Testis (tissue), 5 donors: ENCODE measurements at places on chromosomes 12 and 14.

GRCh38 chr12:93127582-93128331, 198.7 kb upstream of the EEA1 start:
- DNase-seq, result peak; percentile 83

- DNase-seq, result no peak
Measured at GRCh38 chr12:58242796-58243630, 301.6 kb downstream of the ATP23 start.

DNA sequence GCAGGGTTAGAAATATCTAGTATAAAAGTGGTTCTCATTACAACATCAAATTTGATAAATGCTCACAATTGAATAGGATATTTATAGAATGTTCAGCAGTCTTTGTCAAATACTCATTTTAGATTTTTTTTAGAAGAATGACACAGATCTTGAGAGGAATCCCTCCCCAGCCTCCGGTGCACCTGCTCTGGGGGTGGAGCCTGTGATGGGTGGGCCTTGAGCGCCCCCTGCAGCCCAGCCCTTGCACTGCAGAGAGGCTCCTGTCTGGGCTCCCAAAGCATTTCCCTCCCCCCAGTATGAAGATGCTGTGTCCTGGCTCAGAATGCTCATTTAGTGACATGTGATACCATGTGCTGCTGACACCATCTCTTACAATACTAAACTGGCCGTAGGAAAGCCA, 792.3 kb downstream of the TMEM121 start:
- peak; percentile 20 for DNase-seq

DNA sequence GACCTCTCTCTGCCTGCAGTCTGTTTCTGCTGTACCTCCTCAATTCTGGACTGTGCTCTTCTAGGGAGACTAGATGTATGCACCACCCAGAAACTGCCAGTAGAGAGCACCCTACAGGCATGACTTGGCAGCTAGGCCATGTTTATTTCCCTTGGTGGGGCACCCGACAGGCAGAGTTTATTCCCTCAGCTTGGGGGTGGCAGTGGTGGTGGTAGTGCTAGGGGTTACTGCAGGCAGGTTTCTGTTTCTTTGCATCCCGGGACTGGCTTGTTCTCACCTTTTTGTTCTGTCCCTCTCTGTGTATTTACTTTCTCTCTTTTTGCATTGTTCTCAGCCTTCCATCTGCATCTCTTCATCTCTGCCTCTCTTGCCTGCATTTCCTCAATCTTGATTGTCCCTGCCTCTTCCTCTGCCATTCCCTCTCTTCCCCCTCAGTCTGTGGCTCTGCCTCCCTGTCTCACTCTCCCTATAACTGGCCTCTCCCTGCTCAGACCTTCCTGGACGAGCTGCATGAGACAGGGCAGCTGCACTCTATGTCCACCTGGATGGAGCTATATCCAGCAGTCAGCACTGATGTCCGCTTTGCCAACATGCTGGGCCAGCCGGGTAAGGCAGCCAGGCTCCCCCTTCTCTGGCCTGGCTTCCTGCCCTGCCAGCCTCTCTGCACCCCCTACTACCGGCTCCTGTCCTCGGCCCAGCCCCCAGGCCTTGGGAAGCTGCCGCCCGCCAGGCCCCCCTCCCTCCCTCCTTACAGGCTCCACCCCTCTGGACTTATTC, 13.8 kb downstream of the PRPF40B start:
- peak; percentile 81 for DNase-seq

DNA sequence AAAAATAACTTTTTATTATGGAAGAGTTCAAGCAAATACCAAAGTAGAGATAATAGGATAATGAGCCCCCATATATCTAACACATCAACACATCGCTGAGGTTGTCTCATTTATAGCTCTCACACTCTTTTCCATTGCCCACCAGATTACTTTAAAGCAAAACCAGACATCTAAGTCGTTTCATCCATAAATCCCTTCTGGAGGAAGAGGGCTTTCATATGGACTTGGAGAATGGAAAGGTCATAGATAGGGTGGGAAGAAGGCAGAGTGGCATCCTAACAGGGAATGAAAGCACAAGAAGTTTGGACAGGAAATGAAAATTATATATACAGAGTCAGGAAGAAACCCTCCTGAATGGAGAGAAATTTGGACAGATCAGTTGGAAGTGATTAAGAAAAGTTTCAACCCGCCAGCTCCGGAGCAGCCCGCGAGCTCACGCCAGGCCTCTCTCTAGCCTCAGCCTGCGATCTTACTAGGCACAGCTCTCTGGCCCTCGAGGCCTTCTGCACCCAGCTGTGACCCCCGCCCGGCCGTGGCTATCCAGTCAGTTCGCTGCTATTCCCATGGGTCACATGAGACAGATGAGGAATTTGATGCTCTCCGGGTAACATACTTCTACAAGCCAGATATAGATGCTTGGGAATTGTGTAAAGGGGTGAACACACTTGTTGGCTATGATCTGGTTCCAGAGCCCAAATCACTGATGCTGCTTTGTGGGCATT, 48.4 kb upstream of the NID2 start:
- DNase-seq, result no peak

GRCh38 chr12:27185234-27186021, 58.7 kb upstream of the STK38L start:
- no peak for DNase-seq

DNA sequence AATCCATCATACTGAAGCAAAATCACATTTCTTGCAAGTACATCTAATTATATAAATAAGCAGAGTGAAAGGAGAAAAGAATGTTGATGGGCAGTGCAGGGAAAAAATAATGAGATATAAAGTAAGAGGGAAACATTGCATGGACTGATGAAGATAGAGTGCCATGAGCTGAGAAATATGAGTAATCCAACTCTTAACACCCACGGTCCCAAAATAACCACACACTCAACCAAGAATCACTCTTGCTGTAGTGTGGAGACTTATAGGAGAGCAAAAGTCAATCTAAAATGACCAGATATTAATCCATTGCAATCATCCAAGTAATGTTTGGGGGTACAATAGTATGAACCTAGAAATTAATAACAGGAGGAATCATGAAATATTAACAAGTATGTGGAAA, 40.2 kb downstream of the MYF5 start:
- DNase-seq, result no peak

- no peak for DNase-seq
Measured at GRCh38 chr12:131230340-131231031, 276.8 kb downstream of the ADGRD1 start.

GRCh38 chr12:31834150-31834549, 105.3 kb upstream of the AMN1 start:
- DNase-seq, result no peak

DNA sequence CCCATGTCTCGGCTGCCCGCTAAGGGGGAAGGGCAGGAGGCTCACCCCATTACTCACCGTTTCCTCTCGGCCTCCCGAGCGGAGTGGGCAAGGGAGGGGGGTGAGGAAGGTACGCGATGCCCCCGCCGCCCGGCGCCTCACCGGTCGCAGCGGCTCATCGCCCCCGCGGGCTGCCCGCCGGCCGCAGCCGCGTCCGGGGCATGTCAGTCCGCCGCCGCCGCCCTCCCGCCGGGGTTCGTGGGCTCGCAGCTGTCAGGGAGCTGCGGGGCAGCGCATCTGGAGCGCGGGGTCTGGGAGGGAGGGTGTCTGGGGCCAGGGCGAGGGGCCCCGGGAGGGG, 461 bp downstream of the SLC8A3 start:
- no peak for DNase-seq

DNA sequence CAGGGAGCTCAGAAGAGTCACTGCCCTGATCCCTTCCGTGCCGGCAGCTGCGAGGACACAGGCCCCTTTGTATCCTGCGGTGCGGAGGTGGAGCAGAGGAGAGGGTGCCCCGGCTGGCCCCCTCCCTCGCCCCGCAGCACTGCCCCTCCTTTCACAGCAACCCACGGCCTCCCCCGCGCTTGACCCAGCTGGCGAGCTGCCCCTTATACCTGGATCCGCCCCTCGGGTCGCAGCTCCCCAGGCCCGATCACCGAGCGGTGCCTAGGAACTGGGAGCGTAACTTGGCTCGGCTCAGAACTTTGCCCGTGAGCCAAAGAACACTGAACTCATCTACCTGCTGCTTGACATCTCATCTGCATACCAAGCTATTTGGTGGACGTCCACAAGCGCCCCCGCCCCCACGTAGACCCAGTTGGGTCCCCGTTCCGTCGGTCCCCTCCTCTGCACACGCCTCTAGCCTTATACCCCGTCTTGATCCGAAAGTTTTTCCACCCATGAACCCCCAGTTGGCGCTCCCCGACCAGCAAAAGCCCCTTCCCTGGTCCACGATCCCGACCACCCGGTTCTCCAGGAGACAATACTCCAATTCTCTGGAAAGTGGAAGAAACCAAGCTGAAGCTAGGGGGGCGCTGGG, 697 bp upstream of the DNAJC14 start:
- DNase-seq, result peak; percentile 66

DNA sequence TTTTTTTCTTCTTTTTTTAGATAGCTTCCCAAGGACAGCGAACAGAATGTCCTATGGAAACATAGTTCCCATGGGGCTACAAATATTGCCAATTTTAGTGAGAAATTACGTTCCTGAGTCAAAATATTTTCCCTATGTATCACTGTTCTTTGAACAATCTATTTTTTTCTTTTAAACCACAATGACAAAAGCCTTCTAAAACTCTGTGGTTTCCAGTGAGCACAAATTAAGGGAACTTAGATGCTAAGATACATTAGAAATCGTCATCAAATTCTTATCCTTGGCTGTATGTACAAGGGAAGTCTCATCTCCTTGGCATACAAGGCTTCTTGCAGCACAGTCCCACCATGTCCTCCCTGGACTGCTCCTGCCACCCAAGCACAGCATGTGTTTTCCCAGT, 17.9 kb downstream of the CPM start:
- DNase-seq, result no peak

DNA sequence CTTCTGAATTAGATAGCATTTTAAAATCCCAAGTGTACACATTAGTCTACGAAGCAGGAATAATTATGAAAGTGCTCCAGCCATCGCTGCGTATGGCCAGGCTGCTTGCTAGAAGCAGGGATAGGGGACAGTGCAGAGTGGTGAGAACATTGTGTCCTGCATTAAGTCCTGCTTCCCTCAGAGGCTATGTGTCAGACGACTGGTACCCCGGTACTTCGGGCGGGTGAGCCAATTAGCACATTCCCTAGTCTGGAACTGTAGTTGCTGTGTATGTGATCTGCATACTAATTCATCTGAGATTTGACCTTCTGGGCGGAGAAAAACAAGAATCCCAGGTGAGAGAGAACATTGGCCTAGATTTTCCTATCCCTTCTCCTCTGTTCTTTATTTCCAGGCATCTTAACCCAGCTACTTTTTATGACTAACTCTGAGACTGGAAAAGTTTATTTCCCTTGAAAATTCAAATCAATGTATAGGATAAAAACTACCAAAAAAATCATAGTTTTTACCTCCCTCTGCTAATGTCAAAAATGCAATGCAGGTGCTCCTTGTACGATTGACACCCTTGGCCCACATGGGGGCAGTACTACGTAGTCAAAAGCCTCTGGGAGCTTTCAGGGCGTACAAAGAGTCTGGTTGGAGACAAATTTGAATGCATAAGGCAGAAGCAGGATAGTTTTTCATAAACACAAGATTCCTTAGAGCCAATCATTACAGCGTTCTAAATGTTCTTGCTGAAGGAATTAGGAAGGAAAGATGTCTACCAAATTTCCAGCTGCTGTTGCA, 764.3 kb downstream of the NOVA1 start:
- peak; percentile 70 for DNase-seq

DNA sequence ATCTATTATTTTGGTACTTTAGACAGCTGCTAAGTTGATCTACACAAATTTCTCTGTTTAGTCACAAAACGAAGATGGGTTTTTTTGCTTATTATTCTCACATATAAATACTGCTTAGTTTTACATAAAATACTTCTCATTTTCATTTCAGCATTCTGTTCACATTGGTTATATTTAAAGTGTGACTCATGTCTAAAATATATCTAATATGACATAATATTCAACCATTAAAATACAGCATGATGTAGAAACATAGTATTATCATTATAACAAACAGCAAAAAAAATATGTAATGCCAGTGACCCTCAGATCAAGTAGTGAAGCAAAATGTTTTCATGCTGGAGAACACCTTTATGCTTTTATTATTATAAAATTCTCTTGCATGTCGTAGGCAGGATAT, 63.7 kb downstream of the SH2B3 start:
- no peak for DNase-seq

DNA sequence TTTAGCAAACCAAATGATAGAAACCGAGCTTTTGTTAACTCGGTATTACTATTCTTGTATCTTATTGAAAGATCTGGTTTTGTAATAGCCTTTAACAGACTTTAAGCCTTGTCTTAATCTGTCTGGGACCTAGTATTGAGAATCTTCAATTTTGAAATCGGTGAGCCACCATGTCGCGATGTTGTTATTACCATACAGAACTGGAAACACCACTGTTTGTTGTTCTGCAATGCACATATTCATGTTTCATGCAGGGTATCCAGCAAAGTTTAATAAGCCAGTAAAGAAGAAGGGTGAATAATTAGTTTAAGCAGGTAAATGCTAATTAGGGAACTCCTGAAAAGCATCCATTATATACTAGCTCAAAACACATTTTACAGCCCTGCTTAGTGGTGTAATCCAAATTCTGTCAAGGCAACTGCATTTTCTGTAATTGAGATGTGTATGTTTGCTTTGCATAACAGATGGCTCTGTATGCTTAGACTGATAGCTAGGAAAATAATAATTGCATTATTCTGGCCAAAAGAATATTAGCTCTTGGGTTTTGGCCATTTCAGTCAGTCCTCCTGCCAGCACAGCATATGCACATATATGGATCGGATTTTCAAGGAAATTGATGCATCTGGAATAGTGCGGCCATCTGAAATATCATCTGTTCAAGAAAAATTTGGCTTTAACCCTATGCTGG, 389.2 kb downstream of the EGLN3 start:
- no peak for DNase-seq

DNA sequence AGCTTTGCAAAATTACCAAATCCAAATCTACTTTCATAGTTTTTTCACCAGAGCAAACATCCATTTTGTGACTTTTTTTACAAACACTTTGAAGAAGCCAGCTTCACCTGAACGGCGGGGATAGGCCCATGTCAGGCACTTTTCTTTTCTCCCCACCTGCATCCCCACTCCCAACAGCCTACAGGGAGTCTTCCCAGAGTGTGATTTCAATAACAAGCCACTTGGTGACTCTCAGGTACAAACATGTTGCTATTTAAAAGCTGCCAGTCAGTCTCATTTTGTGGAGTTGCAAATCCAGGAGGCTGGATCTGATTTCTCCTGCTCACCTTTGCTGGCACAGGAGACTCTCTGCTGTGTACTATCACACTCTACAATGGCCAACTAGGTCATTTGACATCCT, 285.5 kb downstream of the KCNH5 start:
- no peak for DNase-seq

GRCh38 chr14:54253195-54253947, 143.4 kb upstream of the CDKN3 start:
- no peak for DNase-seq

DNA sequence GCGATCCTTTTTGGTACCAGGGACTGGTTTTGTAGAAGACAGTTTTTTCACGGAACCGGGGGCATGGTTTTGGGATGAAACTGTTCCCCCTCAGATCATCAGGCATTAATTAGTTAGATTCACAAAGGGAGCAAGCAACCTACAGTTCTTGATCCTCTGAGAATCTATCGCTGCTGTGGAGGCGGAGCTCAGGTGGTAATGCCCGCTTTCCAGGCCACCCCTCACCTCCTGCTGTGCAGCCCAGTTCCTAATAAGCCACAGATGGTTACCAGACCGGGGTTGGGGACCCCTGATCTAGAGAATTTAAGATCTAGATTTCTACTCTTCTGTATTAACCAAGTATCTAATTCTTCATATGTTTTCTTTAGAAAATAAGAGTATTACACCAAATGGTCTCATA, 4.8 kb downstream of the ARHGAP5 start:
- DNase-seq, result no peak
